ENCODE measurements at places on chromosomes 2 and 18. TPM values are rescaled to one million over a fixed set of nuclear protein-coding genes. Genes with fewer than 3 reads are reported as not detected.
A peak's percentile ranks its signal among the peaks of the same experiment; 100 is the strongest.

- DNase-seq = peak; percentile 56
Measured at GRCh38 chr2:25521665-25522387, 151.6 kb downstream of the DTNB start.

GRCh38 chr2:161055289-161055688, 104.9 kb upstream of the TANK start:
- no peak for DNase-seq

GRCh38 chr2:55732854-55733253, 39.2 kb upstream of the PNPT1 start:
- DNase-seq = no peak

- no peak for DNase-seq
Measured at GRCh38 chr2:214076527-214076926, 334.3 kb upstream of the VWC2L start.

DNA sequence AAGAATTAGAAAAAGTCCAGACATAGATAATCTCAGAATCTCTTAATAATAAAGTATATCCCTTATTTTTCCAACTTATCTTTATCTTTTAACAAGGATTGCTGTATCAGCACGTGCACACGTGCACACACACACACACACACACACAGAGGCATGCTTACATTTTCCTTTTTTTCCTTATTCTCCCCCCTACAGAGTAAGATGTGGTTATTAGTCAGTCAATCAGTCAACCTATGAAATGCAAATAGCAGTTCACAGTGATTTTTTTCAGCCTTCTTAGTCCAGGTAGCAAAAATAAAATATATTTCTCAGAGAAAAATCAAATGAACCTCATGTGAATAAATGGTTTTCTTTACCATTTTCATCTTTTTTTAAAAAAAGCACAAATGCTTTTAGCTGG, 506.2 kb upstream of the SLC39A10 start:
- DNase-seq = no peak

DNA sequence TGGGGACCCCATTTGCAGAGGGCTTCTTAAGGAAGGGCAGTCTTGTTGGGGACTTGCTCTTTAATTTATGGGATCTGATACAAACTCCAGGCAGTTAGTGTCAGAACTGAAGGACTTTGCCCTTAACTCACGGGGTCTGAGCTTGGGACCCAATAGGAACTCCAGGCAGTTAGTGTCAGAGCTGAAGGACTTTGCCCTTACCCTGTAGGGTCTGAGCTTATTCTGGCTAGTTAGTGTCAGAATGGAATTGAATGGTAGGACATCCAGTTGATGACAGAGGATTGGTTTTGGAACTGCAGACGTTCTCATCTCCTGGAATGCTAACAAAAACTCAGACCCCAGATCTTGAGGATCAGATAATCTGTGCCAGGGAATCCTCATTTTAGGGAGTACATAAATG, 256.9 kb upstream of the COPS8 start:
- no peak for DNase-seq

GRCh38 chr2:15159751-15160177, 401.4 kb downstream of the NBAS start:
- no peak for DNase-seq

DNA sequence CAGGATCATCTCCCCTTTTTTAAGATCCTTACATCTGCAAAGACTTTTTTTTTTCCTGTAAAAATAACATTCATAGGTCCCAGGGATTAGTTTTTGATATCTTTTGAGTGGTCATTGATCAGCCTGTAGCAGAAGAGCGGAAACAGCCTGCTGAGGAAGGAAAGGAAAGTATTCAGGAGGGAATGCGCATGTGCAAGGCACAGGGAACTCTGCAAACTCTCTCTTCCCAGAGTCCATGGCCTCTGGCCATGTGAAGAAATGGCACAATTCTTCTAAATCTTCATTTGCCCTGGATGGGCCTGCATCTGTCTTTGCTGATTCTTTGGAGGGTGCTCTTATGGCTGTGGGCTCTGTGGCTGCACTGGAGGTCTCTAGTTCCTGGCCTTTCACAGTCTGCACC, 60.1 kb upstream of the SKOR2 start:
- no peak for DNase-seq

GRCh38 chr2:42345986-42346385, 15.0 kb downstream of the COX7A2L start:
- no peak for DNase-seq

DNA sequence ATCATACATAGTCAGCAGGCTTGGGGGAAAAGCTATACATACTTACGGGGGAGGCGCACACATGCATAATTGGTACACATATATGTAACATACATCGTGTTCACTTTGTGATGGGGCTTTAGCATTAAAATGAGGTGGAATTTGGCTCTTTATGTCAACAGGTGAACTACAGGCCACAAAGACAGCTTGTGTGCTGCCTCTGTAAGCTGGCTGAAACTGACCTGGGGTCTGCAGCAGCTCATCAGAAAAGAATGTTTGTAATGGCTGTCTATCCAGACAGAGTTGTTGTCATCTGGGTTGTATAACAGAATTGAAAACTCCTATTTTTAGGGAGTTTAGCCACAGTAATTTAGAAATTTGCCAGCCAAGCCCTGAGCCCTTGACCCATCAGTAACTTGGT, 4.7 kb upstream of the KCNG3 start:
- no peak for DNase-seq

DNA sequence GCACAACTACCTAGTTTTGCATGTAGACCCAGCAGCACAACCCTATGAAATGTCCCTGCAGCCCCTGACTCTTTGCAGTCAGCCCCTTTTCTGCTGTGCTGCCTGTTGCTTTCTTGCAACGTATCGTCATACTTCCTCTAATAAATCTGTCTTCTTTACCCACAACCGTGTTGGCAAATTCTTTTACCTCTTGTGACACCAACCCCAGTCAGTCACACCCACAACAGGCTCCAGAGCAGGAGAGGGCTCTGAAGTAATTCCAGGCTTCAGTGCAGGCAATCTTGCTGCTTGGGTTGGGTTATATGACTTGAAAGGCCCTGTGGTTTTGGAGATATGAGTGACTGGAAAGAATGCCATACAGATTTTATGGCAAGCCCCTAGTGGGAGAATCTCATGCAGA, 79.1 kb upstream of the KCNH7 start:
- no peak for DNase-seq

DNA sequence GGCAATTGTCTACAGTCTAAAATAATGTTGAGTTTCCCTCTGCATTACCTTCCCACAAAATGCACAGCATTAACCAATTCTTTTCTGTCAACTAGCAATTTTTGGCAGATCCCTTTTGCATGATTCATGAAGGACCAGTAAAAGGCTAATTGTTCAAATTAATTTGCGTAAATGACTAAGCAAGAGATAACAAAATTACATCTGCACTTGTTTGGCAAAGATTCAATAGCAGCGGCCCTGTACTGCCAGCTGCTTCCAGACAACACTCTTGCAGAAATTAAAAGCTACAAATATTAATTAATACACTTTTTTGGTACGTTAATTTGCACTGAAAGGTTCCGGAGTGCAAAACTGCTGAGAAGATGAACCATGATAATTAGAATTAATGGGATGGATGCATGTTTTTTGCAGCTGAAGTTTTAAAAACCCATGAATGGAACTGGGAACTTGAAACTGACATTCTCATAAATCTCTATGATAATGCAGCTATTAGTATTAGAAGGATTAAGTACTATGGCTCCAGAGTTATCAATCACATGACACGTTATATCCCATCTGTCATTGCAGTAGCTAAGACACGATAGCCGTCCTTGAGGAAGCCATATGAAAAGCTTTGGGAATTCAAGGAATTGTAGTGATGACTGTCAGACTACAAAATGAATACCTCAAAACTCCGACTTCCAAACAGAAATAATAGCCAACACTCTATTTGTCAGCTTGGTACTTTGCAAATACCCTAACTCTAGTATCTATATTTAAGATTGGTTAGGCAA, 1268.3 kb upstream of the ACVR2A start:
- no peak for DNase-seq

GRCh38 chr2:113058411-113058994, 495 bp upstream of the IL36RN start:
- DNase-seq = no peak

- DNase-seq = no peak
Measured at GRCh38 chr2:72533765-72534164, 292.1 kb downstream of the EXOC6B start.

- DNase-seq = no peak
Measured at GRCh38 chr2:229882583-229882982, 39.2 kb downstream of the TRIP12 start.

- DNase-seq = no peak
Measured at GRCh38 chr2:144858211-144858610, 338.3 kb upstream of the ZEB2 start.

- no peak for DNase-seq
Measured at GRCh38 chr18:33916200-33916599, 308.5 kb downstream of the NOL4 start.

DNA sequence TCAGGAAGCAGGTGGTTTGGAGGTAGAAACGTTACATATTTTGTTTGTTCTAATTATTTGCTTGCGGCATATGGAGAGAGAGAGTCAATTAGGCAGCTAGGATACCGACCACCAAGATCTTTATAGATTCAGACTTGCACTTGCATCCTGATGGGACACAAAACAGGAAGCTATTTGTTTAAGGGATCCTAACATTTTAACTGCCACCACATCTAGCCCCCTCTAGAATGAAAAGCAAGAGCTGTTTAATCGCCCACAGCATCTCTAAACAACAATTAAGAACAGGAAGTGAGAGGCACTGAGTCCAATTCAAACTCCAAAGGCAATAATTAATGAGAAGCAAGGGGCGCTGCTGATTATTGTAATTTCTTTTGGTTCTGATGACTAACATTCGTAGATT, 182.0 kb upstream of the LINC00305 start:
- no peak for DNase-seq

DNA sequence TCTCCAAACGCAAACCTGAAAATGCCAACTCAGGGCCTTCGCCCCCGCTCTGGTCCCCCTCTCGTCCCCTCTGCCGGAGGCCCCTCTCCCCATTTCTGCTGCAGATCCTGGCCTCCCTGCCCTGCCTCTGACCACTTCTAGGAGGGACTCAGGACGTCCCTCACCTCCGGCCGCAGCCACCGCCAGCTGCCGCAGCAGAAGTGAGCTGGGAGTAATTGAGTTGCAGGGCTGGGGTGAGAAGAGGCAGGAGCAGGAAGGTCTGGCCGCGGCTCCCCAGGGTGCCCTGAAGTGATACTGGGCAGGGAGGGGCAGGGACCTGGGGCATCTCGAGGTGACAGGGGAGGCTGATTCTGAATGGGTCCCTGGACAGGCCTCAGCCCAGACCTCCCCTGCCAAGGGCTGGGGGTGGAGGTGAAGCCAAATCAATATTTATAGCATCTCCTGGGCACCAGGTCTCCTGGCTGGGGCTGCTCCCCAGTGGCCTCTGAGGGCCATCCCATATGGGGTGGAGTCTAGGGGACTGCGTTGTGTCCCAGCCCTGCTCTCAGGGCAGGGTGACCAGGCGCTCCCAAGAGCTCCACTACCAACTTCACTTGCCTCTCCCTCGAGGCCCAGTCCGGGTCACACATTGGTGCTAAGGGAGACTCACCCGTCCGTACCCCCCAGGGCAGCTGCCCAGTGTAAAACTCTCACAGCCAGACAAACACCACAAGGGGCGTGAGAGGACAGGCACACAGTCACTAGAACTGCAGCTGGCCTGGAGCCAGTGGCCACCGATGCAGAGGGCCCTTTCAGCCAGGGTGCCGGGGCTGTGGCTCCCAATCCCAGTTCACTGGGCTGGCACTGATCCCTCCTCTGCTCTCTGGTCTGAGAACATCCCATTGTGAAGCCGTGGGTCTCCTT, 33.0 kb downstream of the KCNIP3 start:
- no peak for DNase-seq

DNA sequence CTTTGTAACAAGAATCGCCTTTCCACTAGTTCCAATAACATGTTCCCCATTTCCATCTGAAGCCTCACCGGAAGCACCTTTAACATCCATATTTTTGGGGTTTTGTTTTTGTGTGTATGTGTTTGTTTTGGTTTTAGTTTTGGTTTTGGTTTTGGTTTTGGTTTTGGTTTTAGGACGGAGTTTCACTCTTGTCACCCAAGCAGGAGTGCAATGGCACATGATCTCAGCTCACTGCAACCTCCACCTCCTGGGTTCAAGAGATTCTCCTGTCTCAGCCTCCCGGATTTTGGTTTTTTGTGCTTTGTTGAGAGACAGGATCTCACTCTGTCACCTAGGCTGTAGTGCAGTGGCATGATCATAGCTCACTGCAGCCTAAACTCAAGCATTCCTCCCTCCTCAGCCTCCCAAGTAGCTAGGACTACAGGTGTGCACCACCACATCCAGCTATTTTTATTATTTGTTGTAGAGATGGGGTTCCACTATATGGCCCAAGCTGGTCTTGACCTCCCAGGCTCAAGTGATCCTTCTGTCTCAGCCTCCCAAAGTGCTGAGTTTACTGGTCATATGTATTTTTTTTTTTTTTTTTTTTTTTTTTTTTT, 36.3 kb downstream of the TGOLN2 start:
- DNase-seq = no peak

GRCh38 chr2:30865892-30866681, 58.8 kb upstream of the CAPN13 start:
- DNase-seq = no peak

DNA sequence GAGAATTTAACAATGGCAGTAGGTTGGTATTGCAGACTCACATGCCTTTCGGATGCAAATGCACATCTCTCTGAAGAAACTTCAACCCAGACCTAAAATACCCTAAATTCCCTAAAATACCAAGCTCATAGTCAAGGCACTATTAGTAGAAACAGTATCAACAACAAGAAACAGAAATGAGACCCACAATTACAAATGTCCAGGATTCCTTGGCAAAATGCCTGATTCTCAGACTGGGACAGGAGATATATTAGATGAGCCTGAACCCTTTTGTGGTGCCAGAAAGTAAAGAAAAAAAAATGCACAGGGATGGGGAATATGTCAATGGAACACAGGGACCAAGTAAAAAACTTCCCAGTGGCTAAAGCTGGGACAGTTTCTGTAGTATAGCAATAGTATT, 77.2 kb downstream of the NAT8 start:
- no peak for DNase-seq

GRCh38 chr2:203734276-203734983, 28.0 kb downstream of the CD28 start:
- DNase-seq = no peak

The SRD5A2 gene
- 0.10 TPM for polyA plus RNA-seq

The KRCC1 gene
- 60.3 TPM for polyA plus RNA-seq

The GPR55 gene
- polyA plus RNA-seq = 0.19 TPM

The ANKRD44 gene
- polyA plus RNA-seq = 13.9 TPM

The EPB41L3 gene
- 59.3 TPM for polyA plus RNA-seq

The GALNT5 gene
- 0.36 TPM for polyA plus RNA-seq

The VWC2L gene
- 0.10 TPM for polyA plus RNA-seq

The EVA1A gene
- polyA plus RNA-seq = 13.8 TPM

The SP3 gene
- 135 TPM for polyA plus RNA-seq

The EFR3B gene
- 5.7 TPM for polyA plus RNA-seq

The TTN gene
- 0.97 TPM for polyA plus RNA-seq

The ARHGAP15 gene
- 6.4 TPM for polyA plus RNA-seq

The DNAH7 gene
- 6.5 TPM for polyA plus RNA-seq

The CTAGE1 gene
- not detected for polyA plus RNA-seq

Measured in right renal pelvis (tissue), 4 donors.